Fibroblast of skin of back (primary cell): ENCODE measurements at places on chromosomes 1 and 21.

DNA sequence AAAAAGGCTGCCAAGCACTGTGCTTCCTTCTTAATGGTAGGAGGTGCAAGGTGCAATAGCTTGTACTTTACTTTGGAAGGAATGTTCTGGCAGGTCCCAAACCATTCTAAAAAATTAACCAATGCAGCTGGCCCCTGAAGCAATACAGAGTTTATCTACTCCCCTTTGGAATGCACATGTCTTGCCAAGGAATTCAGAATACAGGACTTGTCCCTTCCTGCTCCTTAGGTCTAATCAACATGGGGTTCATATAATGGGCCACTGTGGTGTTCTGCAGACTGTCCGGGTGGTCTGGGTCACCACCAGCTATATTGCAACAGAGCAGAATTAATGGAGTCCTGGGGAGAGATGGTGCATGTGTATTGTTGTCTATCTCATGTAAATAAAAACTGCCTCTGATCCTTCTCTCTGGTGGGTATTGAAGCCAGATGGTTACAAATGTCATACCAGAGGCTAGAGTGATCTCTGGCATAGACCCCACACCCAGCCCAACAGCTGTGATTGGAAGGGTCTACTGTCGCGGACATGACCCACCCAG, 112.8 kb downstream of the RIPK4 start:
- peak; percentile 73 for DNase-seq

DNA sequence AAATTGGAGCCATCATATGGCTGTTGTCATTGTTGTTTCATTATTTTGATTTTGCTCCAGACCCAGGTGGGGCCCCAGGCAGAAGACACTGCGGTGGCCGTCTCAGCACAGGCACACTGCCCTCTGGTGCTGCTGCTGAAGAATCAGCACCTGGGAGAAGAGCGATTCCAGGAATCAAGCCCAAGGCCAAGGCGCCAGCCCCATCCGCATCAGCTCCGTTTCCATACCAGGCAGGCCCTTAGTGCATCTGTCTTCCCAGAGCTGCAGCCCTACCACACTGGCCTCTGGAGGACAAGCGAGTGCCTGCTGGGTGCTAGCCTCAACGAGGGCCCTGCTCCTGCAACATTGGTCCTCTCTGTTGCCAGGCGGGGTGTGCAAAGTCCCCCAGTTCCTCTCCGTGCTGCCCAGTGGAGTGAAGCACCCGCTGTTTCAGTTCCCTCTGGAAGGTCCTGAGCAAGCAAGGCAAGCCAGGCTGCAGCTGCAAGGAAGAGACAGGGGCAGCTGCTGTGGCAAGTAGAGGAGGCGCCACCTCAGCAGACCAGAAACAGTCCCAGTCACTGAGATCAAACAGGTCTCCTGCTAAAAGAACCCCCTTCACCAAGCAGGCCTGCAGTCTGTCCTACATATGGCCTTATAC, 5.2 kb downstream of the GRIK3 start:
- no peak for DNase-seq

DNA sequence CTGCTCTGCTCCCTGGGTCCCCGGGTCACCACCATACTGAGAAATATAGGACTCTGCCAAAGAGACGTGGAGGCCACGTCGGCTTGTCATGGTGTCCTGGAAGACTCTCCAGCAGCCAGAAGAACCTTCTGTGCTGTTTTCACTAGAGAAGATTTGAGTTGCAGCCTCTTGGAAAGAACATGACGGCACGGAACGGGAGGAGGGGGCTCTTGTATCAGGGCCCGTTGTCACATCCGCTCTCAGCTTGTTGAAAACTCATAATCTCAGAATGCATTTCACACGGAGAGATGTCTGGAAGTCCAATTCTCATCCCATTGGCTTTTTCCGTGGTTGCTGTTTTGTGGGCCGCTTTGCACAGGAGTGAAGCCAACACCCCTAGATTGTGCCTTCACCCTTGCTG, 39.4 kb upstream of the FAM3B start:
- DNase-seq, result no peak

DNA sequence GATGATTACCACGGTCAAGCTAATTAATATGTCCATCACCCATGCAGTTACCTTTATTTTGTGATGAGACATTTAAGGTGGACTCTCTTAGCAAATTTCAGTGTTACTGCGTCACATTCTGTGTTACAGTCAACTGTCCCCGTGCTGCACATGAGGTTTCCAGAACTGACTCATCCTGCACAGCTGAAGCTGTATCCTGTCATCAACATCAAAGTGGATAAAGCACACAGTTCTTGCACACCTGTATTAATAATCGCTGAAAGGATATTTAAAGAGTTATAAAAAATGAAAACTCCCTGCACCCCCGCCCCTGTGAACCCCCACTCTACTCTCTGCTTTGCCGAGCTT, 3.4 kb upstream of the KRTAP10-5 start:
- no peak for DNase-seq

DNA sequence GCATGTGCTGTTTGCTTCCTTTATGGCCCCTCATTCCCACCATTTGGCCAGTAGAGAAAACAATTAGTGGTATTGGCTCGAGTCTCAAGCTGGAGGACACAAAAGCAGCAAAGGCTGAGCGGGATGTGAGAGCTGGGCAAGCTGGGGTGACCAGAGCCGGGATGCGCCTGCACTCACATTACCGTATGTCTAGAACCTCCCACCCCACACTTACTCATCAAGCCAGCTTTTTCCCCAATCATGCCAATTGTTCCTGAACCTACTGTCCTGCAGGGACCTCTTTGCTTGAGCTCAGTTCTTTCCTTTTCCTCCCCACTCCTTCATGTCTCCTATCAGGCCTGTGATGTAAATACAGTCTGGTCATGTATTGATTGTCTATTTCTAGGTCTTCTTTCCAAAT, 45.9 kb downstream of the KIRREL1 start:
- no peak for DNase-seq

GRCh38 chr1:204178487-204179281, 12.5 kb upstream of the REN start:
- no peak for DNase-seq
